ENCODE measurements at places on chromosomes 7 and 10.

DNA sequence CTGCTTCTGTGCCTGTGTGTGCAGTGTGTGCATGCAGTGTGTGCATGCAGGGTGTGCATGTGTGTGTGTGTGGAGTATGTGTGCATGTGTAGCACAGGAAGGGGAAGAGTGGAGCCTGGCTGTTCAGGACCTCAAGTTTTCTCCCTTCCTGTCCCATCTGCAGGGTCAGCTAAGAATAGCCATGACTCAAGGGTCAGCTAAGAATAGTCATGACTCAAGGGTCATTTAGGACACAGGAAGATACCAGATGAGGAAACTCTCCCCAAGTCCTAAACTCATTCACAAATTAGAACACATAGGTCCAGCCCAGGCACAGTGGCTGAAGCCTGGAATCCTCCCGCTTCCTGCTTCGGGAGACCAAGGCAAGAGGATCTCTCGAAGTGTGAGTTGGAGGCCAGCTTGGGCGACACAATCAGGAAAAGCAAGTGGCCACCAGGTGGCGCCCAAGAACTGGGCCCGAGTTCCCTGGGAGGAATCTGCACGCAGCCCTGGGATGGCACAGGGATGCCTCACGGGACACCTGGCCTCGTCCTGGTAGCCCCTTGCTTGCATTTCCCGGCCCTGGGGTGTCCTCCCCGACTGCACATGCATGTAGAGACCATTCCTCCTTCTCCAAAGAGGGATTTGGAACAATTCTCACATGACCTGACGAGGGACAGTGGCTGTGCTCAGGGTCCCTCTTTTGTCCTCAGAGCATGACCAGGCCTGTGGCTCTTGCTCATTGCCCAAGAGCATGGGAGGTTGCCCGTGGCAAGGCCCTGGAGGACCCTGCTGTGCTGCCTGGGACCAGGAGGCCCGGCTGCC, 21.4 kb upstream of the VOPP1 start:
- no peak for DNase-seq

DNA sequence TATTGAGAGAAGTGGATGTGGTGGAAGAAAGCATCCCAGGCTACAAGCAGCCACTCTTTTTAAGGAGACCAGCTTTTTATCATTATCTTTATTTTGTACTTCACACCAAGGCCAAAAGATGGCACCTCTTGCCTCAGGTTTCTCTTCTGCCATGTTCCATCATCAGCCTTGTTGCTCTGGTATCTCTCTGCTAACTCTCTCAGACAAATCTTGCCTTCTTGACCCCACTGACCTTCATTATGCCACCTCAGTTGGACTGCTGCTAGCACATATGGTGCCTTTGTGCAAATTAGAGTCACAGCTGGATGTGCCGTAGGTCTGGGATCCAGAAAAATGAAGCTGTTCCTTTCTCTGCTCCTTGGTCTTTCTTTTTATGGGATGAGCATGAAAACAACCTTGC, 47.1 kb upstream of the DYNC1I1 start:
- no peak for DNase-seq

- no peak for DNase-seq
Measured at GRCh38 chr10:11214407-11214806, 196.7 kb downstream of the CELF2 start.

- DNase-seq: peak; percentile 80
Measured at GRCh38 chr7:27134392-27134791, 3.8 kb upstream of the HOXA4 start.

- no peak for DNase-seq
Measured at GRCh38 chr7:6655636-6656385, 18.7 kb downstream of the ZNF316 start.

DNA sequence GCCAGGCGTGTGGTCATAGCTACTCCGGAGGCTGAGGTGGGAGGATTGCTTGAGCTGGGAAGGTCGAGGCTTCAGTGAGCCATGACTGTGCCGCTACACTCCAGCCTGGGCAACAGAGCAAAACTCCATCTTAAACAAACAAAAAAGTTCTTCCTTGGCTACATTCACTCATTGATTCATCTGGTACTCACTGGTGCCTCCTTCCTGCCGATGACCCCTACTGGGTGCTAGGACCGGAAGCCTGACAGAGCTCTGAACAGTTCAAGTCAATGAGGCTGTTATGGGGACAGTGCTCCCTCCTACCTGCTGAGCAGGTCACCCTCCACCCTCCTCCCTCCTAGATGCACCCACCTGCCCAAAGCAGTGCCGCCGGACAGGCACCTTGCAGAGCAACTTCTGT, 4.9 kb downstream of the PCOLCE start:
- DNase-seq: no peak

- DNase-seq: no peak
Measured at GRCh38 chr10:24643679-24644209, 79.9 kb downstream of the ARHGAP21 start.

- no peak for DNase-seq
Measured at GRCh38 chr10:97572214-97572989, at the start of gene ANKRD2. Gene ANKRD2, plus strand, starts transcription at chr10:97572779. Its CDS starts 10 bp downstream, at chr10:97572789.

GRCh38 chr7:114970732-114971131, 48.8 kb downstream of the MDFIC start:
- no peak for DNase-seq

GRCh38 chr10:116698364-116698763, 44.0 kb downstream of the HSPA12A start:
- no peak for DNase-seq

DNA sequence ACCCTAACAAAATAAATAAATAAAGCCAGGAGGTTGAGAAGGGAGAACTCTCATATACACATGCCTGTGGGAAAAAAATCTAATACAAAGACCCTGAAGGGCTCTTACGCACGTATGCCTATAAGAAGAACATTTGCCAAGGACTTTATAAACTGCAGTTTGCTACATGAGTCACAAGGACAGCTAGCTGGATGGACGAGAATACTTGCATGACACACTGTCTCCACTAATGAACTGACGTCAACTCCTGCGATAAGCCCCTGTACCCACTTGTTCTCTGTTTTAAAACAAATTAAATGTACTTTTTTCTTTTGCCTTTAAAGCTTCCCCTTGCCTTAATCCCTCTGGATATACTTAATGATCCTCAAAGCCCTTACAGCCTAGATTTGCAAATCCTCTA, 374.6 kb upstream of the GHITM start:
- DNase-seq: no peak

DNA sequence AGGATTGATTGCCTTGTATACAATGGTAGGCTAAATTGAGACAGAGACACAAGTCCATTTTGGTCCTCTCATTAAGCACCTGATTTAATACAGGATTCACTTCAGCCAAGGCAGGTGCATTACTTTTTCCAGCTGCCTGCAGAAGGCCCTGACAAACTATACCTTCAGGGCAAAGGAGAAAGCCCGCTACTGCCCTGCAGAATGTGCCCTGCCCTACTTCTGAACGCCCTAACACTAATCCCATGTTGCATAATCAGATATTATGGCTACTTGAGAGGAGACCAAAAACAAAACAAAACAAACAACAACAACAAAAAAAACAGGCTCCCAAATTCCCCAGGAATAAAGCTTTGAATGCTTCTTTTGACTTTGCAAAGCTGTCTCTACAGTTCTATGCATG, 116.9 kb upstream of the ABI1 start:
- no peak for DNase-seq

Data from kidney epithelial cell (primary cell).